ENCODE measurements at places on chromosomes 5 and 9.
A peak's percentile ranks its signal among the peaks of the same experiment; 100 is the strongest.

DNA sequence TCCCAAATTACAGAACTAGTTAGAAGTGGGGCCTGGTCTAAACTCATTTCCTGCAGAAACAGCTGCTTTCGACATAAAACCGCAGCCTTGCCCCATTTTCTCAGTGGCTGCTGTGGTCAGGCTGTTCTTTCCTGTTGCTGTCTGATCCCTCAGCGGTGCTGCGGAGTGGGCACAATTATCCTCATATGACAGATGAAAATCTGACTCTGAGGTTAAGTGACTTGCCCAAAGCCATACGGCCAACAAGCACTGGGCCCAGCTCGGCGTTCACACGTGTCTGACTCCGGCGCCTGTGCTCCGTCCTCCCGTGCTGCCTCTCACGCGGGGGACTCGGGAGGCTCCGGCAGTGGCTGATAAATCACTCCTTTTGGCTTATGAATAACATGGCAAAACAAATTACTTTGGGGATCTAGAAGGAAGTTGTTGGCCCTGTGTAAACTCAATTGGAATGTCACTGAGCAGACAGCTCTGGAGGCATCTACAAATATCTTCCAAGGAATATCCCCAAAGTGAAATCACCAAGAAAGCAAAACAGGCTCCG is 142.6 kb upstream of the LMX1B start:
- peak; percentile 36 for DNase-seq

GRCh38 chr9:10705383-10705782 is 92.6 kb upstream of the PTPRD start:
- DNase-seq, result no peak

DNA sequence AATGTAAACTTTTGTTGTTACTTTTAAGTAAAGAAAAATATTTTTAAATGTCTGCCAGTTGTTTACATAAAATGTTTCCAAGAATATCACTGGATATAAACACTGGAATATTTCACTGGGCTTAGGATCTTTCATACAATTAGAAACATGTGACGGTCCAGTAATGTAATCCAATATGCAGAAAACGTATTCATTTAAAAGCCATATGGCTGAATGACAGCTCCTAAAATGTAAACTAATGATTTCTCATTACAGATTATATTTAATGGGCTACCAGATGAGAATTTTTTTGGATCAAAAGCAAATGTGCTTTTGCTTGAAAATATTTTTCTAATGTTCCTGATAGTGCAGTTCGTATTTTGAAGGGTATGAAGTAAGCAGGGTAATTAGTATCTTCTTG is 124.3 kb downstream of the TTC39B start:
- no peak for DNase-seq

DNA sequence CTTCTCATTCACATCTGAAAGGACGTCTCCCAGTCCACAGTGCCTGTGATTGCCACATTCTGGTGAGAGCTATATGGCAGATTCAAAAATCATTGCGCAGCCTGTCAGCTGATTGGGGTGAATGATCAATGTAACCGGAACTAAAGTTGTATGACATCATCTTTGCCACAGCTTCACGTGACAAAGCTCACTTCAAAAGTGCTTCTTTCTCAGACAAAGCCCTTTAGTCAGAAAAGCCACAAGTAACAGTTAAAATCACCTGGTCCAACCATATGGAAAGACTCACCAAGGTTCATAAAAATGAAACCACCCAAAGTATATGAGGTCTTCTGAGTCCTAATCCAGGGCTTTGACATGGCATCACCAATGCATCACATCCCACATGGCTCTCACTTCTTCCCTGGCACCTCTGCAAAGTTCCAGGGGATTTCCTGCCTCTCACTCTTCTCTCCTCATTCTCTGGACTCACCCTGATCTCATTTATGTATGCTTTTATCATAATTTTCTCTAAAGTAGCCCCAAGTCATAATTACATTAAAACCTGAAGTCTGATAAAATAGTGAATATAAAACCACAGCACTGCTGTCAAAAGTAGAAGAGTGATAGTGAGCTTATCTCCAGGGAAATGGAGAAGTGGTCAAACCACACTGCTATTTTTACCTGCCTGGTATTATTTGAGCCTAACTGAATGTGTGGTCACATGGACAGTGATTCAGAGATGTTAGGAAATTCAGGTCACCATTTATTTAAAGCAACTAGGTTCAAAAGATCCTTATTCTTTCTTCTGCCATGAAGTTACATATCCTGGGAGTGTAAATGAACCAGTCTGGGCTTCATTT is 193.1 kb upstream of the PTGER4 start:
- no peak for DNase-seq

- DNase-seq, result peak; percentile 7
These were observed 11.4 kb downstream of the SHB start for GRCh38 chr9:38057416-38058195.

DNA sequence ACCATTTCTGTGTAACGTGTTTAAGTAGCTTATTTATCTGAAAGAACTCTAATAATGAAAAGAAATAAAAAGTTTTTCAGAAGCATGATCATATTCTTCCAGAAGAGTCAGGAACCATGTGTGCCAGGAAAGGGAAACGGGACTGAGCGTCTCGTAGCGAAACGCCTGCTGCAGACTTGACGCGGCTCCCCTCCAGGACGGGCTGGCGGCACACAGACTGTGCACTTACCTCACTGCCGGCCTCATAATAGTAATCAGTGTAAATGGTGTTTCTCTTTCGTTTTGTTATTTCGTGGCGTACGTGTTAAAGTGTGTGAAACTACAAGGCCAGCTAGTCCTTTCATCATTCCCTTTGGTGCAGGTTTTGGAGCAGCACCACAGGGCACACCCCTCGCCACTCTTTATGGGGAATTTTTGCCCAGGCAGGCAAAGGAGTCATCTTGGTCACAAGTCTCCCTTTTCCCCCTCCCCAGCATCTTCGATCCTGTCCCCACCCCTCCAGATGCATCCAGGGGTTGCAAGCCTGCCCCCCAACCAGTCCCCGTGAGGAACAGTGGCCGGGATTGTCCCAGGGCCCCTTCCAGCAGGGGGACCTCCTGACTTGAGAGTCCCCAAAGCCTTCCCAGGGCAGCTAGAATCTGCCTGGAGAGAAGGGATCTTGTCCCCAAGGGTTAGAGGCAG is 233.1 kb downstream of the FANCC start:
- DNase-seq, result no peak

DNA sequence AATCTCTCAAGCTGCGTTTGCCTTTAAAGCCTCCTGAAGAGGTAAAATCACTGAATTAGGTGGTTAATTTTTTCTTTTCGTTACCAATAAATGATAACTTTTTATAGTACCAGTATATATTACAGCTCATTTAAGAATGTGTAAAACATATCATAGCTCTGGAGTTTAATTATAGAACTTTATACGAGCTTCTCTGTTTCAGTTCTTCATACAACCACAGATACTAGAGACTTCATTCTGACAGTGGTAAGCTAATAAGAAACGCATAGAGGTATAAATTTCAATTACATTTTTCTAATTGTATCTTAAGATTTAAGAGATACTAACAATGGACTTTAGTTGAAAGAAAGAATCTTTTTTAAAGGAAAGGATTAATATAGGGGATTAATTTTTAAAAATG is 73.9 kb downstream of the PBX3 start:
- no peak for DNase-seq

DNA sequence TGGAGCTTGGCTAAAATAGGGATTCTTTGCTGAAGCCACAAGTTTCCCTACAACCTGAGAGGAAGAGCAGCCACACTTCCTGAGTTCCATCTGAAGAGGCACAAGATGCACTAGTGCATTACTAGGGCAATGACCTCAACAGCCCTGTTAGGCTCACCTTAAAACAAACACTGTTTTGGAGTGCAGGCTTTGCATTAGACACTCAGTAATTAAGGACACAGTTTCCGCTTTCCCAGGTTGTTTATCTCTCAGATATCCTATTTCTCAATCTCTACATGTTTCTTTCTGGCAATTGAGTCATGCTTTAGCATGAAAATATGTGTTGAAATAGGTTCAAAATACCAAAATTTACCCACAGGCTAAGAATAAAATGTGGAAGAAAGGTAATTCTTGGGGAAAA is 34.2 kb downstream of the EMB start:
- DNase-seq, result no peak

GRCh38 chr5:113508756-113509155 is 4.7 kb upstream of the YTHDC2 start:
- DNase-seq, result no peak

DNA sequence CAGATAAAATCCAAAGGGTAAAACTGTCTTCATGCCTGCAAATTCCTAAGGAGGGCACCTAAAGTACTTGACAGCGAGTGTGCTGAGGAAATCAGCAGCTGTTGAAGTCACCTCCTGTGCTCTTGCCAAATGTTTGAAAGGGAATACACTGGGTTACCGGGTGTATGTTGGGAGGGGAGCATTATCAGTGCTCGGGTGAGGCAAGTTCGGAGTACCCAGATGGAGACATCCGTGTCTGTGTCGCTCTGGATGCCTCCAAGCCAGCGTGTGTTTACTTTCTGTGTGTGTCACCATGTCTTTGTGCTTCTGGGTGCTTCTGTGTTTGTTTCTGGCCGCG is 727 bp upstream of the ADRB2 start:
- peak; percentile 68 for DNase-seq

Data from dermis blood vessel endothelial cell (primary cell).